ENCODE measurements at places on chromosomes 7 and 10. TPM values are rescaled to one million over a fixed set of nuclear protein-coding genes. Genes with fewer than 3 reads are reported as not detected.

DNA sequence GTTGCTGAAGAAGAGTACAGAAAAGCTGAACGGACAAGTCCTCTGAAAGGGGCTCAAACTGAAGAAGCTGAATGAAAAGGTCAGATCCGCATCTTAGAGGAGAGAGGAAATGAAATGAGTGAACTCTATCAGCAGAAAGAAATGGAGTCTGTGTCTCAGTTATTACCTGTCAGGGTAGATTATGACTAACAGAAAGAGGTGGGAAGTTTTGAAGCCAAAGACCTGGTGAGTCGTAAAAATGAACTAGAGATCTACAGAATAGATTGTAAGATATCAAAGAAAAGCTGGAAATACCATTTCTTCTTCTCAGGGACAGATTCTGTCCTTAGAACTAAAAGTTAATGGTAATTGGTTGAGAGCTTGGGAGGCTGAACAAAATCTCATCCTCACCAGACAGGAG lies 11.1 kb upstream of the MBL2 start:
- no peak overlapping the region for H3K27ac ChIP-seq
- no peaks in the 10 kb centered on the region for H3K4me1 ChIP-seq
- no peak for DNase-seq
- no peak overlapping the region for H3K4me3 ChIP-seq
- H3K36me3 ChIP-seq = no peaks in the 10 kb centered on the region

GRCh38 chr10:68099736-68100135 lies 9.6 kb upstream of the MYPN start:
- peaks cover 7% of the 10 kb centered on the region for H3K4me1 ChIP-seq
- H3K27me3 ChIP-seq = no peaks in the 10 kb centered on the region
- no peaks in the 10 kb centered on the region for H3K36me3 ChIP-seq
- H3K4me3 ChIP-seq = no peak overlapping the region
- no peak for DNase-seq

GRCh38 chr10:78909221-78909620 lies 159.5 kb upstream of the ZMIZ1 start:
- no peaks in the 10 kb centered on the region for H3K27me3 ChIP-seq
- H3K4me3 ChIP-seq = no peak overlapping the region
- no peak for DNase-seq

Gene KCNMA1
- 1.4 TPM for total RNA-seq

- H3K4me1 ChIP-seq = no peaks in the 10 kb centered on the region
- no peak for DNase-seq
- H3K36me3 ChIP-seq = no peaks in the 10 kb centered on the region
Measured at GRCh38 chr10:111200505-111201186, 123.8 kb downstream of the ADRA2A start.

DNA sequence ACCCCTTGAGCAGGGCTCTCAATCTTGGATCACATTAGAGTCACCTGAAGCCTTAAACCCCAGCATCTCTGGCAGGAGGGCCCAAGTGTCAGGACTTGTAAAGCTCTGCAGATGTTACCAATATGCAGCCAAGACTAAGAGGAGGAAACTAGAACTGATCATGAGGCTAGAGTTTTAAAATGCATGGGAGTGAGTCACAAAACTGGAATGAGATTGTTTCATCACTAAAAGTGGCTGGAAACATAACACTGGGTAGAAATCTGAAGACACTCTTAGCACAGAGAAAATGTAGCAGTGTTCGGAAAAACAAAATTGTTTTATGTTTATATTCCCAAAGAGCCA lies 63.3 kb upstream of the GHITM start:
- peak overlapping the region; percentile 62 for H3K27ac ChIP-seq
- no peak for DNase-seq
- H3K36me3 ChIP-seq = no peaks in the 10 kb centered on the region
- no peaks in the 10 kb centered on the region for H3K27me3 ChIP-seq

Gene HOXA10
- total RNA-seq = not detected

Gene PARD3
- total RNA-seq = 29.2 TPM

DNA sequence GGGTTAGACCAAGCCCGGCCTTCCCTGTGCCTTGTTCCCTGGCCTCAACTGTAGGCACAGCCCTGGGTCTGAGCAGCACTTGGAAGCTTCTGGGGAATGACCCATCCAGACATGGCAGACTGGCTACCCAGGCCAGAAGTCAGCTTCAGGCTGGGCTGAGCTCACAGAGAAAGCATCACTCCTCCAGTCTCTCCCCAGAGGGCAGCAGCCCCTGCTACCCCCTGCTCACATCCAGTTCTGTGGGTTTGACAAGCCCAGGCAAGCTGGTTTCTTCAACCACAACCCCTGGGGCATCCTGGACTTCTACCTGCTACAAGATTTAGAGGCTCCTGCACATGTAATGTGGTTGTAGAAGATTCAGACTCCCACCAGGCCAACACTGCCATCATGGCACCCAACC lies 9.0 kb downstream of the C10orf71 start:
- no peak overlapping the region for H3K27ac ChIP-seq
- H3K4me3 ChIP-seq = no peak overlapping the region
- H3K4me1 ChIP-seq = peaks cover 58% of the 10 kb centered on the region
- DNase-seq = no peak
- no peaks in the 10 kb centered on the region for H3K36me3 ChIP-seq

Gene PAPSS2
- total RNA-seq = 6.4 TPM

GRCh38 chr10:110857265-110858171 lies 14.2 kb upstream of the PDCD4 start:
- H3K36me3 ChIP-seq = no peaks in the 10 kb centered on the region
- no peak for DNase-seq
- no peak overlapping the region for H3K27ac ChIP-seq
- no peaks in the 10 kb centered on the region for H3K27me3 ChIP-seq

Gene CHCHD2
- total RNA-seq = 426 TPM

Gene GPR15LG
- total RNA-seq = not detected

GRCh38 chr7:2431260-2431867 lies 28.0 kb downstream of the CHST12 start:
- H3K27me3 ChIP-seq = no peaks in the 10 kb centered on the region
- H3K4me1 ChIP-seq = no peaks in the 10 kb centered on the region
- no peak for DNase-seq
- H3K4me3 ChIP-seq = no peak overlapping the region

Gene SYNPO2L
- 160 TPM for total RNA-seq

GRCh38 chr7:126957443-126957842 lies 295.3 kb downstream of the GRM8 start:
- H3K27me3 ChIP-seq = no peaks in the 10 kb centered on the region
- no peaks in the 10 kb centered on the region for H3K36me3 ChIP-seq
- H3K27ac ChIP-seq = no peak overlapping the region
- DNase-seq = no peak
- no peak overlapping the region for H3K4me3 ChIP-seq
- H3K4me1 ChIP-seq = no peaks in the 10 kb centered on the region

- no peak for DNase-seq
- no peaks in the 10 kb centered on the region for H3K27me3 ChIP-seq
- H3K4me3 ChIP-seq = no peak overlapping the region
- no peaks in the 10 kb centered on the region for H3K36me3 ChIP-seq
- H3K4me1 ChIP-seq = no peaks in the 10 kb centered on the region
Measured at GRCh38 chr7:17632384-17632783, 307.9 kb downstream of the SNX13 start.

Gene LMOD2
- total RNA-seq = 195 TPM

Gene DOCK1
- total RNA-seq = 24.2 TPM

- DNase-seq = no peak
- H3K27ac ChIP-seq = no peak overlapping the region
- H3K27me3 ChIP-seq = peaks cover 5% of the 10 kb centered on the region
- no peak overlapping the region for H3K4me3 ChIP-seq
- H3K36me3 ChIP-seq = no peaks in the 10 kb centered on the region
- no peaks in the 10 kb centered on the region for H3K4me1 ChIP-seq
Measured at GRCh38 chr7:133124974-133125373, 43.1 kb upstream of the CHCHD3 start.

DNA sequence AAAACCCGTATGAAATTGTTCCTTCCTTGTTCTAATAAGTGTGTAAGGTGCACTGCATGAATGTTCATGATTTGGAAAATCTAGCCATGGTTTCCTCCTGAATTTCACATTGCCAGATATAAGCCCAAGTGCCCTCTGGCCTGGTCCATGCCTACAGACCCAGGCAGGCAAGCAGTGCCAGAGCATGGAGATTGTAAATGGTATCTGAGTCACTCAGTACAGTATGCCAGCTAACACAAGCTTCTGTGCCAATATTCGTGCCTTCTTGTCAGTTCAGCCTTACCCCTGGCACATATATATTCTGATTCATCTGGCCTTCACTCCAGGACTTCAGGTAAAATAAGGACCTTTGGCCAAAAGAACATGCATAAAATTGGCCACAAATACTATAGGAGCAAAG lies 38.4 kb upstream of the PDE1C start:
- peaks cover 19% of the 10 kb centered on the region for H3K4me1 ChIP-seq
- no peaks in the 10 kb centered on the region for H3K27me3 ChIP-seq
- H3K4me3 ChIP-seq = no peak overlapping the region
- no peaks in the 10 kb centered on the region for H3K36me3 ChIP-seq
- peak overlapping the region; percentile 73 for H3K27ac ChIP-seq

GRCh38 chr10:8873310-8873709 lies 818.8 kb downstream of the GATA3 start:
- peaks cover 10% of the 10 kb centered on the region for H3K27me3 ChIP-seq
- H3K27ac ChIP-seq = no peak overlapping the region
- H3K4me1 ChIP-seq = no peaks in the 10 kb centered on the region
- H3K36me3 ChIP-seq = no peaks in the 10 kb centered on the region

- no peak overlapping the region for H3K27ac ChIP-seq
- H3K27me3 ChIP-seq = no peaks in the 10 kb centered on the region
- H3K4me1 ChIP-seq = no peaks in the 10 kb centered on the region
- H3K4me3 ChIP-seq = no peak overlapping the region
Measured at GRCh38 chr10:62736168-62736546, 68.4 kb upstream of the ADO start.

DNA sequence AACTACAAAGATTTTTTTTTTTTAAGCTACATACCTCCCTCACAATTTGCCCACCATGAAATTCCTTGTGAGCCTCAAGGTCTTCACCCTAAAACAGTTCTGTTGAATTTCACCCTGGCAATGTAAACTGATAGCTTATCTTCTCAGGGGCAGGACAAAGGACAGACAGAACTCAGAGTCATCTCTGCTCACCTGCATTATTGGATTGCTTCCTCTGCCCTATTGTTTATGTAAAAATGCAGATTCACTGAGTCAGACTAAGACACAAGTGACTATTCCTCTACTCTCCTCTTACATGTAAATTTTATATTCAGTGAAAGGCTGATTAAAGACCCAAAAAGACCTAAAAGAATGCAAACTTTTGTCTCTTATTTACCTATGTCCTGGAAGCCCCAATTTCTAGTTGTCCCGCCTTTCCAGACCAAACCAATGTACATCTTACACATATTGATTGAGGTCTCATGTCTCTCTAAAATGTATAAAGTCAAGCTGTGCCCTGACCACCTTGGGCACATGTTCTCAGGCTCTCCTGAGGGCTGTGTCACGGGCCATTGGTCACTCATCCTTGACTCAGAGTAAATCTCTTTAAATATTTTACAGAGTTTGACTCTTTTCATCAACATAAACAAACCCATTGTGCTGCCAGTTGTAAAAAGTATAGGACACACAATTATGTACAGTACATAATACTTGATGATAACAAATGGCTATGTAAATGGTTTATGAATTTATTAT lies 440.2 kb downstream of the HTR7 start:
- H3K27ac ChIP-seq = no peak overlapping the region
- H3K4me1 ChIP-seq = no peaks in the 10 kb centered on the region
- no peak overlapping the region for H3K4me3 ChIP-seq
- H3K36me3 ChIP-seq = no peaks in the 10 kb centered on the region
- no peaks in the 10 kb centered on the region for H3K27me3 ChIP-seq

Gene HOXA6
- total RNA-seq = not detected

- no peaks in the 10 kb centered on the region for H3K36me3 ChIP-seq
- no peaks in the 10 kb centered on the region for H3K27me3 ChIP-seq
- DNase-seq = peak; percentile 71
- H3K27ac ChIP-seq = peak overlapping the region; percentile 89
Measured at GRCh38 chr7:99997545-99998137, 17.8 kb upstream of the ZKSCAN1 start.

GRCh38 chr7:156464339-156464738 lies 176.2 kb upstream of the RNF32 start:
- no peaks in the 10 kb centered on the region for H3K4me1 ChIP-seq
- H3K27me3 ChIP-seq = peaks cover 15% of the 10 kb centered on the region
- DNase-seq = no peak
- no peaks in the 10 kb centered on the region for H3K36me3 ChIP-seq
- no peak overlapping the region for H3K4me3 ChIP-seq
- H3K27ac ChIP-seq = no peak overlapping the region

DNA sequence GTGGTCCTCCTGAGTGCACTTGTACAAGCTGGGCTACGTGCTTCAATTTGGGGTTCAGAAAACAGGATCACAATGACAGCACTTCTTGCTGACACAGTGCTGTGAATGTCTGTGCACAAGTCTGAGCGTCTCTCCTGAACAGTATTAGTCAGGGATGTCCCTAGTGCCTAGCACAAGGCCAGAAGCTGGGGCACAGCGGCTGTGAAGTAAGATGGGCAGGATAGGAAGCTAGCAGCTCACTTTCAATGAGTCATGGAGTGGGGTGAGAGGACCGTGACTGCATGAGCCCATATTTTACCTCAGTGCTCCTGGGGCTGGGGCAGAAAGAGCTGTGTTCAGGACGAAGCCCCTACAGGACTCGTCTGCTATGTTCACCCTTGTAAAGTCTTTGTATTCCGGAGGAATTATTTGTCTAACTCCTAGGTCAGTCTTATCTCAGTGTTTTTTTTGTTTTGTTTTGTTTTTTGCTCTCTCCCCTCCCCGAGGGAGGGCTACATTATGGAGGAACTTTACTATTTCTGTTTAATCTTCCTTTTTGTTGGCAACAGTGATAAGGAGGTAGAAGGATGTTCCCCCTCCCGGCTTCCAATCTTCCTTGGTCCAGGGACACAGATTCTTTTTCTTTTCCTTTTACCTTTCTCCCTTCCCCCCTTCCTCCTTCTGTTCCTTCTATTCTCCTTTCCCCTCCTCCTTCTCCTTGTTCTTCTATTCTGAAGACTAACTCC lies 2.8 kb upstream of the LRMDA start:
- H3K27ac ChIP-seq = peak overlapping the region; percentile 15
- peaks cover 53% of the 10 kb centered on the region for H3K4me1 ChIP-seq
- H3K4me3 ChIP-seq = no peak overlapping the region
- no peak for DNase-seq

Gene PTN
- total RNA-seq = 15.3 TPM

- no peaks in the 10 kb centered on the region for H3K36me3 ChIP-seq
- peak; percentile 61 for DNase-seq
- H3K4me3 ChIP-seq = no peak overlapping the region
- peaks cover 13% of the 10 kb centered on the region for H3K4me1 ChIP-seq
- H3K27me3 ChIP-seq = no peaks in the 10 kb centered on the region
- H3K27ac ChIP-seq = peak overlapping the region; percentile 64
Measured at GRCh38 chr10:122342293-122343134, 32.0 kb upstream of the PLEKHA1 start.

GRCh38 chr7:94562525-94562924 lies 52.9 kb downstream of the CASD1 start:
- H3K4me3 ChIP-seq = no peak overlapping the region
- H3K27ac ChIP-seq = no peak overlapping the region
- H3K4me1 ChIP-seq = no peaks in the 10 kb centered on the region

DNA sequence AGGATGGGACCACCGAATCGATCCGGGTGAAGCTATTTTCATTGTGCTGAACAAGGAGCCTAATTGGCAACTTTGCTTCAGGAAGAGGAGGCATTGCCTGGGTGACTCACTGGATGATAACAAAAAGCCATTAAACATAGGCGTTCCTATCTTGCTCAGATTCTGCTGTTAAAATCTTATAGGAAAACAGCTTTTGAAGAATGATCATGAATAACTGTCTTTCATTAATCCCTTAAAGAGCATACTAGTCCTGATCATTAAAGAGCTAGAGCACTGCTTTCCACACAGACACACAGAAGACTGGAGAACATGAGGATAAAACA lies 174.2 kb upstream of the IMMP2L start:
- no peaks in the 10 kb centered on the region for H3K27me3 ChIP-seq
- peaks cover 16% of the 10 kb centered on the region for H3K4me1 ChIP-seq
- H3K27ac ChIP-seq = no peak overlapping the region
- H3K36me3 ChIP-seq = peaks cover 62% of the 10 kb centered on the region
